ENCODE measurements at places on chromosomes 5 and 9.

- no peak for DNase-seq
These were observed 13.1 kb upstream of the PDCL start for GRCh38 chr9:122841501-122841900.

DNA sequence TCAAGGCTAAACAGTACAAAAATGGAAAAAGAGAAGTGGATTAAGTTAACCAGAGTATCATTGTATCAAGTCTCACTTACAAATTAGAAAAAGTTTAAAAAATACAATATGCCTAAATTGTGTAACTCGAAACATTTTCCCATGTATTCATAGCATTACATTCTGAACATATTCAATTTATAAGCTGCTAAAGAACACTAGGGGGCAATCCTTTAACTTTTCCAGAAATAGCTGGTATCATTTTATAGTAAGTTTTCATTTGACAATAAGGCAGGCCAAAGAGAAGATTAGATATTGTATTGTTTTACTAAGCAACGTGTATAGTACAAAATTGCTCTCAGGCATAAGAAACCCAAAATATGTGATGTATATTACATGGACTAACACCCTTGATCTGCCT is 234.6 kb downstream of the ADGRV1 start:
- DNase-seq = no peak

GRCh38 chr9:99752417-99753109 is 69.1 kb upstream of the NR4A3 start:
- DNase-seq = no peak

GRCh38 chr9:16069671-16070454 is 517.0 kb downstream of the CCDC171 start:
- DNase-seq = no peak

DNA sequence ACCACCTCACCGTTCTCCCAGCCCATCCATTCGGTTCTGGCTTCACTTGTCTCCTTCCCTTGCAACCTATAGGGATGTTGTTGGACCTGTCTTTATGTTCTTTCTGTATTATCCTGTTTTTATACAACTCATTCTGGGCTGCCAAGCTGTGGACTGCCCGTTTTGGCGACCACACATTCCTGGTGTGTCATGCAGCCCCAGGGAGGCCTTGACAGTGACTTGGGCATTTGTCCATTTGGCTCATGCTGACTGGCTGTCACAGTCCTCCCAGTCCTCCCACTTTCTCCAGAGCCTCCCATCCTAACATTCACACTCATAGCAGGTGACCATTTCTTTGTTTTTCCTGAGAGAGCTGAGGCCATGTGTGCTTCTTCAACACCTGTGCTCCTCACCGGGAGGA is 136.4 kb downstream of the SLF1 start:
- DNase-seq = no peak

GRCh38 chr9:129676975-129677374 is 11.5 kb downstream of the PRRX2 start:
- no peak for DNase-seq

GRCh38 chr5:39775086-39775796 is 350.5 kb upstream of the DAB2 start:
- DNase-seq = no peak

DNA sequence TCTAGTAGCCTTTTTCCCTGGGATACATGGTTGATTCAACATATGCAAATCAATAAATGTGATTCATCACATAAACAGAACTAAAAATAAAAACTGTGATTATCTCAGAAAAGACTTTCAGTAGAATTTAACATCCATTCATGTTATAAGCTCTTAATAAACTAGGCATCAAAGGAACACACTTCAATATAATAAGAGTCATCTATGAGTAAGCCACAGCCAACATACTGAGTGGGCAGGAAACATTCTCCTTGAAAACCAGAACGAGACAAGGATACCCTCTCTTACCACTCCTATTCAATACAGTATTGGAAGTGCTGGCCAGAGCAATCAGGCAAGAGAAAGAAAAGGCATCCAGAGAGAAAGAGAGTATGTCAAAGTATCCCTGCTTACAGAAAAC is 239.9 kb downstream of the ATPSCKMT start:
- DNase-seq = no peak

DNA sequence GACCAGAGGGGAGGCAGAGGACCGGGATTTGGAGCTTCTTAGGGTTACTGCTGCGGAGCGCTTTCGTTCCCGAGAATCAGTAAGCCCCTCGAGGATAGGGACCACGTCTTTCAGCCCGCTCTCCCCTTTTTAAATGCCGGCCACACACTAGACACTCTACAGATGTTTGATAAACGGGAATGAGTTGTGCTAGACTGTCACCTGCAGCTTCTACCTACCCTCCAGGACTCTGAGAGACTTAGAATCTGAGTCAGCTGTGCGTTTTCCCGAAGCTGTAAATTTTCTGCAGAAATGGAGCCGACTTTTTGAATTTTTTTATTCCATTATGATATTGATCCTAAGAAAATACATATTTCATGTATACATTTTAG is 670 bp downstream of the CCDC171 start:
- no peak for DNase-seq

DNA sequence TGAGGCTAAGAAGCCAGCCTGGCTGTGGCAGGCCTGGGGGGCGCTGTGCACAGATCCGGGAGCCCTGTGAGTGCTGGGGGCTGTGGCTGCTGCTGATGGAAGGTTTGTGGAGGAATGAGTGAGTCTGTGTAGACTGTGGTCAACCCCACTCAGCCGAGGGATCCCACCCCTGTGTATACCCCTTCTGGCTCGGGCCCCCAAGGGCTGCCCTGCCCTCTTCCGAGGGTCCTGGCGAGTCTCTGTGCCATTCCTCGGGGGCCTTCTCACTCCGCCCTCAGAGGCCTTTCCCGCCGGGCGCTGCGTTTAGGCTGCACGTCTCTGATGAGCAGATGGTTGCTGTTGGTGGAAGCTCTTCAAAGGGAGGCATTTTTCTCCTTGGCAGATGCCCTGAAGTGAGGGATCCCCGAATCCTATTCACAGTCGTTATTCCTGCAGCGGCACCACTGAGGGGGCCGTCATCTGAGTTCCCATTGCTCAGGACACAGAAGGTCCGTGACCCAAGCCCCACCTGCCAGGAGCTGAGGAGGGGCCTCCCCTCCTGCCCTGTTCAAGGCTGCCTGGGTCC is 94.1 kb downstream of the RXRA start:
- no peak for DNase-seq

DNA sequence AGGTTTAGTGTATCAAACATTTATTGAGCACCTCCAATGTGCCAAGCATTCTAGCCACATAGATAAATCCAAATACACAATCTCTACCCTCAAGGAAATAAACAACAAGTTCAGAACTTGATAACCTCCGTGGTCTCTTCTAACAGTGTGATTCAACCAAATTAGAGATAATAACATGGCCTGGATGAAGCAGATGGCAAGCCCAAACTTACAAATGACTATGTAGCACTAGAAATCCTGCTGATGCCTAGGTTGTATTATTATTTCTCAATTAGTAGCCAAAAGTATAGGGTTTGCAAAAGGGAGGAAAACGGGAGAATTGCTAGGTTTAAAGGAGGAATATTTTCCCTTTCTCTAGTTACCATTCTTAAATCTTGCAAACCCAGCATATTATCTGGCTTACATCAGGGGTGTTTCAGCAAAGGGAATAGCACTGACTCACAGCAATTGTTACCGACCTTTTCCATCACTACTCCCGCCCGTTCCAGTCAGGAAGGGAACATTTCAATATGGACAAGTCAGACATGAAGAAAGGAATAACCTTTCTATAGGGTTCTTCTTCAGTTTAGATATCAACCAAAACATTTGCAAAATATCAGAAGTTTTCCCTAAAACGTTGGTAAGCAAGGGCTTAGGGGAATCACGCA is 2.3 kb downstream of the DPYSL3 start:
- no peak for DNase-seq

DNA sequence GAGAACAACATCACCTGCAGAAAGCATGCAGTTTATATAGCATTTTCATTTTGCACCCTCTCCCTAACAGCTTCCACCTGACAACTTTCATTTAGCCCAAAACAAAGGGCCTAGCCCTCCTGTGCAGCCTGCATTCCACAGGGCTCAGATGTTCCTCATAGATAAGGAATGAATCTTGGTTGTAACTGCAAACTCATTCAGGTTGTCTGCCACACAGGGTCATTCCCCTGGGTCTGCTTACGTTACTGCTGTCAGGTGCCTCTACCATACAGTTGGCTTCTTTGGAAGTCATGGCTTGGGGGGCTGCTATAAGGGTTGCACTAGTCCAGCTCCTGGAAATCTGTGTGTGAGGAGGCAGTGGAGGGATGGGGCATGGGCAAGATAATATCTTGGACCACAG is 2.7 kb upstream of the DCP2 start:
- DNase-seq = no peak

DNA sequence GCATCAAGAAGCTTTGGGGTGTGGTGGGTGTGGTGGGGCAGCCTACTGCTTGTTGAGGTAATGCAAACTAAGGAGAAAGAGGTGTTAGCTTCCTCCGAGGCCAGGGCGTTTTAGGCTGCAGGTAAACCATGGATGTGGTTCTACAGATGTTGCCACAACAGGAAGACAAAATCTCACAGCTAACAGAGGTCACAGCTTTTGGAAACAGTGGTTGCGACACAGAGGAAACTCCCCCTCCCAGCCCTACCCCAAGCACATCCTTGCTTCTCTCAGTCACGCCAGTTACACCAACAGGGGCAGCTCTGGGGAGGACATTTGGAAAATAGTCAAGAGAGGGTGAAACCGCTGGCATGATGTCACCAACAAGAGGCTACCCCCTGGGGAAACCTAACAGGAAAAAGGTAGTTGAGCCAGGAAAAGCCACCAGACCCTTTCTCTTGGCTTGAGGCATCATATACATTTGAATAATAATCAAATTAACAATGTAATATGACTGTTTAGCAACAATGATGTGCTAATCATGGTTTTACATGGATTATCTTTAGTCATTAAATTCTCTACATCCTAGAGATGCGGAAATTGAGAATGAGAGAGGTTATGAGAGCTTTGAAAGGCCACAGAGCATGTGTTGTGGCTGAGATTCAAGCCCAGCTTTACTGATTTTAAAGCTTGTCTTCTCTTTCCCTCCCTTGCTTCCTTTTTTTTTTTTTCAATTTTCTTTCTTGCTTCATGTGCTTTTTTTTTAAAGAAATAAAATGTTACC is 82.2 kb upstream of the IL12B start:
- DNase-seq = no peak

GRCh38 chr5:57327561-57328367 is 153.9 kb downstream of the GPBP1 start:
- no peak for DNase-seq

DNA sequence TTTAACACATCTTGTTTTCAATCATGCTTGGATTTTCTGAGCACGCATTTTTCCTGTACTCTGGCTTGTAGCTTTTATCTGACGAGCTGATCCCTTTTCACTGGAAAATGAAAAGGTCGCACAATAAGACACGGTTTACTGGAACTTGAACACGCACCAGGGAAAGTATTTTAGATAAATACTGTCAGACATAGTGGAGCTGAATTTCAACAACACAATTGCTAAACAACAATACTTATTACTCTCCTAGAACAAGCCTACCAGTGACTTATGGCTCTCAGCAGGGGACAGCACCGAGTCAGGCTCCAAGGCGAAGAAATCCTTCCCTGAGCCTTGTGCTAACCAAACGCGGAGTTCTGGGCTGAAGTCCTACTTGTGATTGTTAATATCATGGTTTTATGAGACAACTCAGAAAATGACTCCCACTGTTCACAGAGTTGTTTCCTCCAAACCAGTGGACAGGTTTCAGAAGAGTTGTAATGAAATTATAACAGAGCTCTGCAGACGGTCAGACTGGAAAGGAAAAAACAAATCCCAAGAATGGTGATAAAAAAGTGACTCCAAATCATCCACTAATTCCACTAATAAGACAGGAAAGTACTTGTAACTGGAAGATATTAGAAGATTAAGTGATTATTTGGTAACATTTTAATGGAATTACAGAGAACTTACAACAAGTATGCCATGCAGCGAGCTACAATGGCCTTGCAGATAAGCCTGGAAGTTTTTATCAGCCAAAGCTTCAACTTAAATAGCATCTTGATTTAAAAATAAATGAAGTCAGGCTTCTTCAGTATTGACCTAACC is 359.6 kb downstream of the EBF1 start:
- DNase-seq = no peak

- DNase-seq = no peak
These were observed 5.9 kb downstream of the PCDHB6 start for GRCh38 chr5:141155540-141156374.

GRCh38 chr9:3455094-3455493 is 70.7 kb downstream of the RFX3 start:
- DNase-seq = no peak

DNA sequence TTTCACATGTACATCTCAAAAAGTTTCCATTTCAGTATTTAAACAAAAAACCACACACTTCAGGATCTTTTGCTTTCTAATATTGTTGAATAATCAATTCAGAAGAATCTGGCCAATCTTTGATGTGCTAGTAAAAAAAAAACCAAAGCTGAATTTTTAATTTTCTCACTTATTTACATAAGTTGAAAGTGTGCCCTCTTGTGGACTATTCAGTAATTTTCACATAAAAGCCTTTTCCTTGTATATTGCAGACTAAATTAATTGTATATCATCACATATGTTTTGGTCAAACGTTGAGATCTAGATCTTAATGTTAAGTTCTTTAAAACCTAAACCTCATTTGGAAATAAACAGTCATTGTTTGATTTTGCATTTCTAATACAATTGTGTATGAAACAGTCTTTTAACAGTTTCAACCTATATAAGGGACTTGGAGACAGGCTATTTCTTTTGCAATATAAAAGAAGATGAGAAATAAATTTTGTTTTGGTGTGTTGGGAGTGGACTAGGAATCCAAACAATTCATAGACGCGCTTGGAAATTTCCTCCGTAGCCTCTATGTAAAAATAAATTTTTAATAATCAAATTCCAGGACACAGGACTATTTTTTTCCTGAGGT is 68.1 kb downstream of the NIPBL start:
- no peak for DNase-seq

- no peak for DNase-seq
These were observed 644.2 kb upstream of the CDH9 start for GRCh38 chr5:27682600-27682999.

GRCh38 chr9:21320465-21320864 is 14.7 kb downstream of the KLHL9 start:
- no peak for DNase-seq

GRCh38 chr5:139387611-139388197 is 2.0 kb downstream of the MZB1 start:
- no peak for DNase-seq

All from frontal cortex (tissue), 4 donors.